Suppressor macrophage treated with lipopolysaccharide for 1 hour (primary cell): ENCODE measurements at places on chromosomes 6 and 20.
A peak's percentile ranks its signal among the peaks of the same experiment; 100 is the strongest.

GRCh38 chr20:37081717-37082289 is 14.0 kb downstream of the RBL1 start:
- DNase-seq: peak; percentile 24

DNA sequence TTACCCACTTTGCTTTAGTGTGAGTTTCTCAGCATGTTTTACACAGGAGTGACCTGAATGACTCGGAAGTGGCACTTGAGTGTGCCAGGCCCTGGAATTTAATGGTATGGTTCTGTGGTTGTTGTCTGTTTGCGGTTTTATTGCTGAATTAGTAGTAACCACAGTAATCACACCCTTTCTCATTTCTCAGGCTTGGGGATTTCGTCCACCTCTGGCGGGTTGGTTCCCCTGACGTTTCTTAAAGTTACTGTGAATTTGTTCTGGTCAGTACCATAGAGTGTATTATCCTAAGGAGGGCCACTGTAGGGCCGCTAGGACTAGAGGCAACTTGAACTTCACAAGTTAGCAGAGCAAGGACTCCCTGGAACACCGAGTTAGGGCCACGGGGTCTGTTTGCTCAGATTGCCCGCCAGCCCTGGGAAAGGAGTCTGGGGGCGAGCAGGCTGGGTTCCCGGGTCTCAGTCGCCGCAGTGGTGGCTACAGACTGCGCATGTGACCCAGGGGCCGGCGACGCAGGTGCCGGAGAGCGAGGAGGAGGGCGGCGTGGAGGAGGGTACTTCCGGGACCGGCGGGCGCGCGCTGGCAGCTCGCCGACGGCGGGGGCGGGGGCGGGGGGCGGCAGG is 546 bp upstream of the KLHL32 start:
- no peak for DNase-seq

DNA sequence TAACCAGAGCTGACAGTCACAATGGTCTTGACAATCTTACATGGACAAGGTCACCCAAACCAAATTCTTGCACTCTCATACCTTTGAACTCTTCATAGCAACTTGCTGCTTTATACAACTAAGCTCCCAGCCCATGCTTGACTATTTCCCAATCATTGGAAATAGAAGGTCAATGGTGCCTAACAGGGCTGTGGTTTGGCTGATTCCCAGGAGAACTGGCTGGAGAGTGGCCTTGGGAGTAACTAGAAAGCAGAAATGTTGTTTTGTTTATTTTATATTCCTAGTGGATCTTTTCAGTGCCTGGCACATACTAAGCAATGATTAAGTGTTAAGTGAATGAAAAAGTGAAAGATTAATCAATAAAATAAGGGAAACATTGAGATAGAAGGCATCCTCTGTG is 3.0 kb downstream of the SPINT4 start:
- DNase-seq: no peak

DNA sequence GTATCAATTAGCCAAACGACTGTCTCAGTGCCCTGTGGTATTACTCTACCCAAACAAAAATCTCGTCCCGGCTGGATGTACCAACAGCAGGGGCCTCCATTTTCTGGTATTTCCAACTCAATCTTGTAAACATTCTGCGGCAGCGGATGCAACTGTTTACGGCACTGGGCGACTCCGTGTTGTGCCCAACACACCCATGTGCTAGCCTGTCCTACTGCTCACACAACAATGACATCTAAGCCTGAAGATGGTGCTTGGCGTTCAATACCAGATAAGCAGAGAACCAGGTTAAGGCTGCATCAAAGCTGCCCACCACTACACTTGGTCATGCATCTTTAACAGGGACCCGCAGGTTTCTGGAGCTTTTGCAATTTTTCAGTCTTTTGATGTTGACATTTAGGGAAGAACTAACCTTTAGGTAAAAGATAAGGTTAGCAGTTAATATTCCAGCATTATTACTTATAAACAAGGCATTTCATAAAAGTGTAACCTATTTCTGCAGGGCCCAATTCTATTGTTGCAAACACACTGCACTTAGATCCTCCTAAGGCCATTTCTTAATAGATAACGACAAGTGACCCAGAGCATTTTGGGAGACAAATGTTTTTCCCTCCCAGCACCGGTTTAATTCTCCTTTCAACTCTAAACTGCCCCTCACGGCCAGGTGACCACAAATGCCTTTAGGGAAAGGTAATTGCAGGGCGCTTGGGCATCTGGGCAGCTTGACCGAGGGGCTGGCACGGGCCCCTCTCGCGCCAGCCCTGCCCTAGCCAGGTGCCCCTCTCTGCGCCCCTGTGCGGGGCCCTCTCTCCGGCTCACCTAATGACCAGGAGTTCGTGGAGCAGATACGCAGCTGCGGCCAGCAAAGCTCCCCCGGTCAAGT is 945 bp downstream of the FAXC start:
- DNase-seq: no peak

GRCh38 chr6:17894191-17894590 is 93.2 kb downstream of the KIF13A start:
- DNase-seq: no peak

GRCh38 chr6:115675443-115675842 is 385.2 kb downstream of the FRK start:
- DNase-seq: no peak

DNA sequence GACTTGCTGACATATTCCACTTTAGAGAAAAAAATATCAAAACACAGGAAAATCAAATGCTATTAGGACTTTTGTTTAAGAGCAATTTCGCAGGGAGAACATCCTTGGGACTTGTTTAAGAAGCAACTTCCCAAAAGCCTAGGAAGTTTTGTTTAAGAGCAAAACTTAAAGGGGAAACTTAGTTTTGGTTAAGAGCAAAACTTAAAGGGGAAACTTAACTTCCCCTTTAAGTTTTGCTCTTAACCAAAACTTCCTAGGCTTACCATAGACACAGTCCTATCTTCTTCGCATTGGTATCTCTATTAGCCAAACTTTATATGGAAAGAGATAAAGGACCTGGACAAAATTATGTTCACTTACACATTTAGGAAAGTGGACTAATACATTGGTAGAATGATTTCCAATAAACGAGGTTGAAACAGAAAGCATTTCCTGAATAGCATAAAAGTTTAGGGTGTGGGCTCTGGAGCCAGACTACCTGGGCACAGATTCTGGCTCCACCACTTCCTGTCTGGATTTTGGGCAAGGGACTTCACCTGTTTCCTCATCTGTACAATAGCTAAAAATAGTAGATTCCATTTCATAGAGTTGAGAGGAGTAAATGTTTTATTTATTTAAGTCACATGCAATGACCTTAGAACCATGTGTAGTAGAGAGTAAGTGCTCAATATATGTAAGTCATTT is 15.7 kb downstream of the PAQR8 start:
- DNase-seq: peak; percentile 39

DNA sequence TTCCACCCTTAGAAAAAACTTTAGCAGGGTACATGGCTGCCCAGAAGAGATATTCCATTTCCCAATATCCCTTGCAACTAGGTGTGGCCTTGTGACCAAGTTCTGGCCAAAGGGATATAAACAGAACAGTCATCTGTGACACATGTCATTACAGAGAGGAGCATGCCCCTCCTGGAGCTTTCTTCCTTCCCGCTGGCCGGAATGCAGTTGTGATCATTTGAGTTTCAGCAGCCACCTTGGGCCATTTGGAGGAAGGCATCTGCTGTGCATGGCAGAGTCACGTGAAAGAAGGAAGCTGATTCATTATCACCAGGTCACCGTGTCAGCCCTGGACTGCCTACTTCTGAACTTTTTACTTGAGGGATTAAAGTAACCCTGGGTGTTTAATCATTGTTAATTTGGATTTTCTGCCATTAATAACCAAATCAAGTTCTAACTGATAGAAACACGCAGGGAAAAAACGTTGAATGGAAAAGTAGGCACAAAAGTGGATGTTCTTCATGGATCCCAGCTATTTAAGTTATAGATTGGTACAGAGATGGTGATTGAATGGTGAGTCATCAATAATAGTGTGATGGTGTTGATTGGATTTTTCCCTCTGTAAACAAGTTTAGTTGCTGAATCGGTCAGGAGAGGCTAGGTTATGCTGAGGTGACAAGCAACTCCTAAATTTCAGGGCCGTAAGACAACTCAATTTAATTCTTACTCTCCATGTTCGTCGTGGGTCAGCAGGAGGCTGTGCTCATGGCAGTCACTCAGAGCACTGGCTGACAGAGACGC is 80.7 kb upstream of the CCDC167 start:
- DNase-seq: peak; percentile 55

DNA sequence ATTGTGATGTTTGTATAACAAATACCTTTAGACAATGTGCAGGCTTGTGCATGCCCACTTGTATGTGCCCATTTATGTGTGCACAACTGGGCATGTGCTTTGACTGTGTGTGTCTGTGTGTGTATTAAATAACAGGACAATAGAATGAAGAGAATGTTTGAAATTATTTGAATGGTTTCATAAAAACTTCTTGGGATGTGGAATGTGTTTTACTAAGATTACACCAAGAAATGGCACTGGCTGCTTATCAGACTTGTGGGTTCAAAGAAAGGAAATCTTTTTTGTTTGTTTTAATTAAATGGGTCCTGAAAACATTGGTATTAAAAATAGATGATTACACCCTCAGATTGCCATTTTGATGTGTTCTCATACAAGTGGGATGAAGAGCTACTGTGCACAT is 191.6 kb upstream of the CCN2 start:
- no peak for DNase-seq

DNA sequence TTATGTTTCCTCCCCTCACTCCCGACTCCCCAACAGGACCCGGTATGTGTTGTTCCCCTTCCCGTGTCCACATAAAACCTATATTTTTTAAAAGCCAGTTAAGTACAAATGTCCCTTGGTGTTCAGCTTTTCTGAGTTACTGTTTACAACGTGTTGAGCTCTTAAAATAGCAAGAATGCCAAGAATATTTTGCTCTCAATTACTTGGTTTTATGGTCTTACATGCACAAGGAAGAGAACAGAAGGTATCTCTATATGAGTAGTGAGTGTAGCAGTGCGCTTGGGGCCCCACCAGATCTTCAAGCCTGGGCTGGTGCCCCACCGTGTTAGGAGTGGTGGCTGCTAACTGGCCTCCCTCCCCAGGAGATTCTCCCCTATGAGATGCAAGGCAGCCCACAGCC is 75.3 kb downstream of the RIN2 start:
- no peak for DNase-seq

GRCh38 chr6:130296854-130297253 is 69.0 kb upstream of the TMEM200A start:
- DNase-seq: no peak

DNA sequence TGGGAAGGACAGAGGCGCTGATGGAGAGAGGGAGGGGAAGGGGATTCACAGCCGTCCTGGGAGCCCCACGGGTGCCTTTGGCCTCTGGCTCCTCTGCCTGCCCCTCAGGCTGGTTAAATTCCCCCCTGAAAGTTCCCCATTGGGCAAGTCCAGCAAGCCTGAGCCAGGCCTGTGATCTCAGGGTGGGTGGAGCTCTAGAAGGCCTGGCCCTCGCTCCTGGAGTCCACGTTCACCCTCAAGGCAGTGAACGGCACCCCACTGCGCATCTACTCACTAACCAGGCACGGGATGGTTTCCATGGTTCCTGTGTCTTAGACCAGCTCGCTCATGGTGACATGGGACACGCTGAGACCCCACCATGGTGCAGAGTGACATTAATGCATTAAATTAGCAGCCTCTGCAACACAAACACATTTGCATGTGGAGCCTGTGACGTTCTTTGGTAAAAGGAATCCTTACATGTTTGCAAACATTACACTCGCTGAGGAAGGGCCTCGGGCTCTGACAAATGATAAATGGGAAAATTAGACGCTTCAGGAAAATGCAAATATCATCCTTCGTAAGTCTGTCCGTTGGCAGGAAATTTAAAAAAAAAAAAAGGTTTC is 452.7 kb downstream of the PREX1 start:
- DNase-seq: no peak

DNA sequence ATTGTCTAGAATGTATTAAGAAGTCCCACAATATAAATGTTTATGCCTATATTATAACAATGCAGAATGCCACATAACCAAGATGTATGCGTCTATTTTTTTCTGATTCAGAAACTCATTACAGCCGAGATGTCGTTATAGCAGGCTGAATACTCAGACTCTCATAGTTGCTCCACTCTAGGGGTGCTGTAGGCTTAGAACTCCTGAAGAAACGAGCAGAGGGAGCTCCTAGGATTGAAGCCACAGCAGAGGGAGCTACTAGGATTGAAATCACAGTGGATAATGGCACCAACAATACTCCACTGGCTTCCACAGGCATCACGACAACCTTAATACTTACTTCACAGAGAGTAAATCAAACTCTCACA is 208.9 kb downstream of the KIF16B start:
- no peak for DNase-seq

DNA sequence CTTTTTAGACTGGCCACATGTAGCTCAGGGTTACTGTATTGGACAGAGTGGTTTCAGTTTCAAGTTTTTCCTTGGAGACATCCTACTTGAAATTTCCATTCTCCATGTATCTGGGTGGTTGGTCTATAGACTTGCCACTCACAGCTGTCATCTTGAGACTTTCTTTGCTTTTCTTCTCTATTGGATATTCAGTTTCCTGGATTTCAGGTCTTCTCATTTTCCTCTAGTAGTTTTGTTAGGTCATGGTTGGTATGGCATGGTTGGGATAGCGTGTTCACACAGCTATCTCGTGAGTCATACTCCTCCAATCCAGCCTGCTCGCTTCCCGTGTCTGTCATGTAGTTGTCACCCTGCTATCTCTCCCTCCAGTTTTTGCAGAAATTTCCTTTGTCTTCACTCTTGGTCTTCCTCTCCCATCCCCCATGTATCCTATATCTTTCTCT is 48.3 kb downstream of the PTPN1 start:
- DNase-seq: no peak

- DNase-seq: no peak
Observed at GRCh38 chr20:37898233-37899104, 4.5 kb upstream of the VSTM2L start.

- peak; percentile 33 for DNase-seq
Observed at GRCh38 chr20:5895626-5896025, 54.7 kb downstream of the TRMT6 start.

- no peak for DNase-seq
Observed at GRCh38 chr20:61797200-61797599, 268.5 kb downstream of the TAF4 start.

DNA sequence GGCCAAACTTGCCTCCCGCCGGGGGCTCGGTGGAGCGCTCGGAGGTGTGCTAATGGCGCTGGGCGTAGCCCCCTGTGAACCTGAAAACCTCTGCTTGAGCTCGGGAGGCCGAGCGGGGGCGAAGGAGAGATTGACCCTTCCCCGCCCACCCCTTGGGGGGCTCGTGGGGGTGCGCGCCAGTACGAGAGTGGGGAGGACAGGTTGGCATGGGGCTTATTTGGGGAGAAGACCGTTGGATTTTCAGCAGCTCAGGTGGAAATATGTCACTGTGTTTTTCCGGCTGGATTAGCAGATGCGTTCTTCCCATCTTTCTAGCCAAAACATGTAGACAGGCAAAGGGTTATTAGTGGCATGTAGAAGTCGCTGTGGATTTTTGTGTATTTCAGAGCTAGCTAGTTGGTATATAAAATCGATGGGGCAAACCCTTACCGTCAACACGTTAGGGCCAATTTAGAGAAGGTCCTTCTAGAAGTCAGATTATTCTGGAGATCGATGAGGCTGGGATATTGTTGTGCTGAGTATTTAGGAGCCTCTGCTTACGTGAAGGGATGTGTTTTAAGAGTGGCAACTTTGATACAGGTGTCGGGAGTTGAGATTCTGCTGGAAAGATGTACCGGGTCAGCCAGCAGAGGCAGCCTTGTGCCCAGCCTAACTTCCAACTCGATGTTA is 525 bp downstream of the NCOA7 start:
- DNase-seq: peak; percentile 49

GRCh38 chr6:89597988-89598387 is 40.6 kb downstream of the LYRM2 start:
- peak; percentile 18 for DNase-seq

GRCh38 chr6:139743664-139744437 is 369.4 kb upstream of the CITED2 start:
- DNase-seq: no peak
